ENCODE measurements at places on chromosomes 3 and 15. TPM values are rescaled to one million over a fixed set of nuclear protein-coding genes. Genes with fewer than 3 reads are reported as not detected.

DNA sequence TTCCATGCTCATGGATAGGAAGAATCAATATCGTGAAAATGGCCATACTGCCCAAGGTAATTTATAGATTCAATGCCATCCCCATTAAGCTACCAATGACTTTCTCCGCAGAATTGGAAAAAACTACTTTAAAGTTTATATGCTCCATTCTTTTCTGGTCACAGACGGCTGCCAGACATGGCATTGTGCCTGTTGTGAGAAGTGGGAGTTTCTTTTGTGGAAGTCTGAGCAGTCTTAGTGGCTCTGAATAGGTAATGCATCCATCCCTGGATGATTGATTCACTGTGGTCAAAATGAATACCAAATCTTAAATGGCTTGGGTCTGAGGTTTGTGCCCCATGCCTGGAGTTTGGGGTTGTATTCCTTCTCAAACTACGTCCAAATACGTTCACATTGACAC lies 274.5 kb upstream of the AZI2 start:
- DNase-seq, result no peak

DNA sequence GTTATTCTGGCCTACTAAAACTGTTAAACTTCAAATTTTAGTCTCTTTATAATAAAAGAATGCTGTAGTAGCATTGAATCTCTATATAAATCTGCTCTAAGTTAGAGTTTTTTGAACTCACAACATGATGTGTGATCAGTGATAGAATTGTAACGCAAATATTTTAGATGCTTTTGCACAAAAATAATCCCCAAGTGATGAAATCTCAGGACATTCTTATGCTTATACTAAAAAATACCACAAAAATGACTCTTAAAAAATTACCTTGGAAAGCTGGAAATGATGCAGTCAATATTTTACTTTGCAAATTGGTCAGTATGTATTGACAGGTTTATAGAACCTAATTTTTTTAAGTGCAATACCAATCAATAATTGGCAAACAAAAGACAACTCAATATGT lies 375.3 kb downstream of the TBC1D5 start:
- no peak for DNase-seq

- no peak for DNase-seq
These were observed 127.7 kb upstream of the IQSEC1 start for GRCh38 chr3:13200946-13201345.

- DNase-seq, result no peak
These were observed 126.8 kb downstream of the DLG1 start for GRCh38 chr3:197171481-197172067.

GRCh38 chr3:160081958-160082533 lies 93.4 kb downstream of the IL12A start:
- no peak for DNase-seq

- no peak for DNase-seq
These were observed 37.8 kb downstream of the B3GALNT1 start for GRCh38 chr3:161067335-161067734.

DNA sequence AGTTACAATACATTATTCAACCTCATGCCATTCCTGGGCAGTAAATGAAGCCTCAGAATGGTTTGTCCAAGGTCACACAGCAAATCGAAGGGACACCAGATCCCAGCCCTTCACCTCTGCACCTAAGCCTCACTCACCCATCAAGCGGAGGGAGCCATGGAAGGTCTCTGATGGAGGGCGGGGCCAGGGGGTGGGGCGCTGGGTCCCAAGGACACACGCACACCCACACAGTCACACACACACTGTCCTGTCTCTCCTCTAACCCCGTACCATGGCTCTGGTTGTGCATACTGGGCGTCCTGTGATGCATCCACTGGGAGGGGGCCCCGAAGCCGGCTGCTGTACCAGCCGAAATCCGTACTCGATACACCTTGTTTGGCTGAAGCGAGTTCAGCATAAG lies 15.3 kb upstream of the IGDCC3 start:
- DNase-seq, result no peak

DNA sequence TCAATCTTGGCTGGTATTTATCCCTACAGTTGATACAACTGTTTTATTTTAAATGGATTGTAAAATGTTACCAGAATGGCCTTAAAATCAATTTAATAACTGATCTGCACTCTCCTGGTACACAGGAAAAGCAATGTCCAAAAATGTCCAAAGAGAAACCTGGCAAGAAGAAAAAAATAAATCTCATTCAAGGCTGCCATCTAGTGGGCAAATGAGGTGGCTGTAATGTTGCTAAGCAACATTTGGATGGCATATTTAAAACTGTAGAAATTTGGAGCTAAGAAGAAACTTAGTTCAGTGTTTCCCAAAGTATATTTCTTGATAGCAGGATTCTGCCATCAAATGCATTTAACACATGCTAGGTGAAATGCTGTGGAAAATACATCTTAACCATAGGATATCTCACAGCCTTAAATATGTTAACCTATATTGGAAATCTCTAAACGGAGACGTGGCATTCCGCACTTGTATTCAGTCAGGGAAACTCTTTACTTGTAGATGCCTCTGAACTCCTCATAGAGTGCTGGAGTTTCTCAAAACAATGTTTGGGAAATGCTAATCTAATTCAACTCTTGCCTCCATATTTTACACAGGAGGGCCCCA lies 216.8 kb downstream of the ERC2 start:
- DNase-seq, result peak; percentile 32

- DNase-seq, result no peak
These were observed 3.7 kb upstream of the ZBTB47 start for GRCh38 chr3:42649783-42650182.

DNA sequence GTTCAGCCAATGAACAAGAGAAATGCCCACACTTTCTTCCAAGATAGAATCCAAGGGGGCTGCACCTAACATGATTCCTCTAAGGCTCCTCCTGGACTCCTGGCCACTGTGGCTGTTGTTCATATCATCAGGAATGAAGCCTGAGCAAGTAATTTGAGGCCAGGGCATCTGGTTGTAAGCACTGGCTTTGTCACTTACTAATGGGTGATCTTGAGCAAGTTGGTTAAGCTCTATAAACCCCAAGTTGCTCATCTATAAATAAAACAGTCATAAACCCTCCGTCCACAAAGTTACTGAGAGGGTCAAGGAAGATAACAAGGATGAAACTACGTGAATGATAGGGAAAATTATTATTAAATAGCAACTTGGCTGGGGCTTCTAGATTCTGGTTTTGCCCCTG lies 58.3 kb downstream of the CDC25A start:
- no peak for DNase-seq

- no peak for DNase-seq
These were observed 21.0 kb downstream of the TMEM44 start for GRCh38 chr3:194612221-194612620.

GRCh38 chr3:15387171-15387581 lies 40.2 kb downstream of the METTL6 start:
- no peak for DNase-seq

GRCh38 chr3:3853544-3853943 lies 54.3 kb downstream of the LRRN1 start:
- DNase-seq, result no peak

DNA sequence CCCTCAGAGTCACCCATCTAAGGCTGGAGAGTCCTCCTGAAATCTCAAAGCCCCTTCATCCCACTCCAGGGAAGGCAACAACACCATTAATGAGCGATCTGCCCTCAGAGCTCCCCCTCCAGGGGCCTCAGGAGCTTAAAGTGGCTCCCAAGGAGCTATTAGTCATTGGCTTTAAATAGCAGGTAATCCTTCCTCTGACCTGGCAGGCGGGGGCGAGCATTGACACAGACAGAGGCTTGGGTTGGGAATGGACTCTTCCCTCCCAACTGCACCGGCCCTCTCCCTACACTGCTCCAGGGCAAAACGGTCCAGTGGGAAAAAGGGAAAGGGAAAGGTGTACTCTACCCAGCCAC lies 1.4 kb downstream of the MFGE8 start:
- no peak for DNase-seq

DGKG gene
- total RNA-seq, result 26.1 TPM

FAM3D gene
- total RNA-seq, result 0.17 TPM

GPR149 gene
- not detected for total RNA-seq

SPINK8 gene
- total RNA-seq, result not detected

DZIP1L gene
- total RNA-seq, result 6.3 TPM

VGLL3 gene
- 3.1 TPM for total RNA-seq

ROBO1 gene
- total RNA-seq, result 24.7 TPM

SLC22A13 gene
- total RNA-seq, result not detected

CFAP20DC gene
- 8.8 TPM for total RNA-seq

Data from H4 (cell line).